ENCODE measurements at places on chromosomes 2 and 18.

GRCh38 chr2:108414256-108414876, 34.6 kb upstream of the GCC2 start:
- DNase-seq: no peak

DNA sequence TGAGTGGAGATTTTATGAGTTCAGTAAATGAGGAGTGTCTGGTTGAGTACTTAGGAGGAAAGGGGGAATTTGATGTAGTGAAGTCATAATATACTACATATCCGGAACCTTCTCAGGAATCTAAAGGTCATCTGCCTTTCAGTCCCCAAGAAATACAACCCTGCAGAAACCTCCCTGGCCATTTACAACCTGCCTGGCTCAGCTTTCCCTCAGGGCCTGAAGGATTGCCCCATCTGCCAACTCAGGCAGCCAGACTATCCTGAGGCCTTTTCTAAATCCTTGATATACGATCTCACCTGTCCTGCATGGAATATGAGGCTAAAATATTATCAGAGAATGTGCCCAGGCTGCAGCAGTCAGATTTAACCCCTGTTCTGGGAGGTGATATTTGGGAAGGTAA, 165.4 kb upstream of the SPOPL start:
- DNase-seq: no peak

DNA sequence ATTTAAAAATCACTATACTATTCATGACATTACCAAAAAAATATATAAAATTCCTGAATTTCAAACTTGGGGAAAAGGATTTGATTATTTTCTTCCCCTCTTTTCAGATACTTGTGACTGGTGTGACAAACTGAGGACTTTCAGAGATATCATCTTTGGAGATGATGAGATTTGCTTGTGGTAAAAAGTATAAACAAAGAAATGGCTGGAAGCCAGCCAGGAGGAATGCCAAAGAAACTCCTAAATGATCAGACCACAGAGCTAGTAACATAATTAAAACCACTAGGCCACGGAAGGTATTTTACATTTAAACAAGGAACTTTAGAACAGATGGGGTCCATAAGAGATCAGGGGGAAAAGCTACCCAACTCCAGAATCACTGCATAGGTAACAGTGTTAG, 58.7 kb downstream of the PIGN start:
- no peak for DNase-seq

GRCh38 chr2:225097035-225097434, 54.8 kb upstream of the DOCK10 start:
- DNase-seq: no peak

DNA sequence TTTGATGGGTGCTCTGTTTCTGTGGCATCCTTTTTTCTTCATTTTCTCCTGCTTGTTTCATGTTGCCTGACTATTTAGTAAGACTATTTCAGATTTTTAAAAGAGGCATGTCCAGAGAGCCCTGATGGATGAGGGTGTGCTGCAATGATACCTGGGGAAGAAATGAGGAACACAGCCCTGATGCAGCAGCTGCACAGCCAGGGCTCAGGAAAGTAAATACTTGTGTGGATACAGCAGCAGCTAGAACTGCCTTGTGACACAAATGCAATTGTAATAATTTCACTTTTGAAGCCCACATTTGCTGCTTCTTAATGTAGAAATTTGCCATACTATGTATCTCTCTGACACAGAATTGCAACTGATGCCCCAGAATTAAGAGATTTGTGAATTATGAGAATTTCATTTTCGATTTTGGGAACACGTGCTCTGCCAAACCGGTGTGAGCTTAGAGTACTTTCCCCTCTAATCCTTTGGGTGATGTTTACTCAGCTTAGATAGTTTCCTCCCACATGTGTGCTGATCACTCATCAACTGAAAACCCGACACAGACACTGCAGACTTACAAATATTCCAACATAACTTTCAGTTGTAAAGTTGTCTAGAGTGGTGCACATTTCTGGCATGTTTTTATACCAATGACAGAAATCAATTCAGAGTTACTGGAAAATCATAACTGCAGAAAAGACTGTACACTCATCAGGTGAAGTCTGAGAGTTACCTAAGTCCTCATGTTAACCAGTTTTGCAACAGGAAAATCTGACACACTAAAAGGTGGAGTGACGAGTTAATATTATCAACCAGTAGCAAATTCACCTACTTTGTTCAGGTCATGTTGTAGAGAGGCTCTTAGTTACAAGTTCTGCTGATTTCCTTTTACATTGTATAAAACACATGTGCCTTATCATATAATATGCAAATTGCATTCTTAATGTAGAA, 383.4 kb downstream of the CBLN2 start:
- no peak for DNase-seq
